ENCODE measurements at places on chromosomes 13 and 19. TPM values are rescaled to one million over a fixed set of nuclear protein-coding genes. Genes with fewer than 3 reads are reported as not detected.

DNA sequence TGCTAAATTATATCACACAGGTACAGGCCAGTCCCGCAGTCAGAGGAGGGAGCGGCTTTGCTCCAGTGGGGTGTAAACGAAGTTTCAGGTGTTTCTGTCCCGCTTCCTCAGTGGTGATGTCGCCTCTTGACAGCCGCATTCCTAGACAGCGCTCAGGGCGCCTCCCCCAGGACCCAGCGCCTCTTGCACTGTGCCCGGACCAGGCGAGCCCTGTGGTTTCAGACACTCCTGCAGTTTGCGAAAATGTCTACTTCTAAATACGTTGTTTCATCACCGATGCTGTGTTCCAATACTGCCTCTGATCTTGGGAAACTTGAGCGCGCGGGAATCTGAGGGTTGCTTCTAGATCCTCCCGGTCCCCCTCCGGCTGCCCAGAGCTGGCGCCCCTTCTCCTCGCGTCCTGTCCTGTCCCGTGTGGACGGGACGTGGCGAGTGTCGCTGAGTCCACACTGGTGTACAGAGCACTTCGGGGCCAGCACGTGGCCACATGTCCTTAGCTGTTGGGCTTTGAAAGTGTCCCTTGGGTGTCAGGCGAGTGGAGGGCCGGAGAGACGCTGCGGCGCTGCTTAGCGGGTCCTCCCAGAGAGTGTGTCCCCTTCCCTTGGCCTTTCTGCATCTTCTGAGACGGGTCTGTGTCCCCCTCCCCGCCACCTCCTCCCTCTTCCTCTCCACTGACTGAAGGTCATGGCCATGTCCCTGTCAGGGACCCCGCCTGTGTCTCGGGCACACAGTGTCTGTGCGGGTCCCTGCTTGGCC lies 14.6 kb upstream of the RPS15 start:
- no peak overlapping the region for H3K4me3 ChIP-seq
- H3K4me1 ChIP-seq, result peaks cover 8% of the 10 kb centered on the region
- no peak for DNase-seq
- H3K36me3 ChIP-seq, result peaks cover 96% of the 10 kb centered on the region
- no peak overlapping the region for H3K27ac ChIP-seq

GRCh38 chr19:46976845-46977320 lies 42.8 kb upstream of the NPAS1 start:
- no peaks in the 10 kb centered on the region for H3K27me3 ChIP-seq
- H3K36me3 ChIP-seq, result peaks cover 7% of the 10 kb centered on the region
- DNase-seq, result no peak
- no peak overlapping the region for H3K4me3 ChIP-seq

DNA sequence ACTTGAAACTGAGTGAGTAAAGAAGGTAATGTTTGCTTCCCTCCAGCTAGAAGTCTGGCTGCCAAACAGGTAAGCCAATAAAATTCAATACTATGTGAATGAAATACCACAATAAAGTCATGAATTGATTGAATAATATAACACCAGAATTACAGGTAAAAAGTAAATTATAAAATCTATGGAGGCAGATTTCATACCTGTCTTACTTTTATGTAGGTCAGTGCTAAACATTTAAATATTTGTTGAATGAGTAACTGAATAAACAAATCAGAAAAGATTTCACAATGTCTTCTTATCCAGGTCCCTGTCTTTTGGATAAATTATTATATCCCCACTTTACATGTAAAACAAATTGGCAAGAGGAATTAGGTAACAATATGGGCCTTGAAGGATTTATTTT lies 62.7 kb downstream of the MICU2 start:
- no peak overlapping the region for H3K27ac ChIP-seq
- peaks cover 11% of the 10 kb centered on the region for H3K36me3 ChIP-seq
- H3K27me3 ChIP-seq, result no peaks in the 10 kb centered on the region
- no peak for DNase-seq

DNA sequence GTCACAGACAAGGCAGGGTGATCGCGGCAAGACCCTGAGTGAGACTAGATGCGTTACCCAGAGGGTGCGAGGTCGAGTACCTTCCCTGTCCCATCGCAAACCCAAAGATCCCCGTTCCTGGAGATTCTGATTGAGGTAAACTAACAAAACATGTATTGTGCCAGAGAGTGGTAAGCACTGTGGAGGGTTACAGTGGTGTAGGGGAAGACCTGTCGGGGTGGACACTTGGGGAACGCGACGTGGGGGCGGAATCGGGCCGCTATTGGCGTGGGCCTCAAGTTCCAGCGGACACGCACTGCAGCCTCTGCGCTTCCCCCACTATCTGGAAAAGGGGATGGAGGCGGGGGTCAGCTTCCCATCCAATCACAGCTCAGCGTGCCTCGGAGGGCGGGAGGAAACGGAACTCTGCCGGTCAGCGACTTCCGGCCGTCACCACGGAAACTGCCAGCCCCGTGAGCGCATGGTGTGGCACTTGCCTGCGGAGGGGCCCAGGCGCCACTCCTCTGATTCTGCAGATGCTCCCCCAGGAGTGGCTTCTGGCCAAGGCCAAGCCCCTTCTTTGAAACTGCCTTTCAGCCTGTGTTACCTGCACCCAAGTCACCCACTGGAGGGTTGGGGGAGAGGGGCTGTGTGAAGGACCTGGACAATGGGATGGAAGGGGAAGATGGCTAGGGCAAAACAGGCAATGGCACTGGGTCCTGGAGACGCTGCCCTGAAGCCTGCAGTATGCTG lies 1.0 kb upstream of the UBE2M start:
- peak overlapping the region; percentile 100 for H3K27ac ChIP-seq
- H3K4me3 ChIP-seq, result peak overlapping the region; percentile 97
- peaks cover 4% of the 10 kb centered on the region for H3K27me3 ChIP-seq

DNA sequence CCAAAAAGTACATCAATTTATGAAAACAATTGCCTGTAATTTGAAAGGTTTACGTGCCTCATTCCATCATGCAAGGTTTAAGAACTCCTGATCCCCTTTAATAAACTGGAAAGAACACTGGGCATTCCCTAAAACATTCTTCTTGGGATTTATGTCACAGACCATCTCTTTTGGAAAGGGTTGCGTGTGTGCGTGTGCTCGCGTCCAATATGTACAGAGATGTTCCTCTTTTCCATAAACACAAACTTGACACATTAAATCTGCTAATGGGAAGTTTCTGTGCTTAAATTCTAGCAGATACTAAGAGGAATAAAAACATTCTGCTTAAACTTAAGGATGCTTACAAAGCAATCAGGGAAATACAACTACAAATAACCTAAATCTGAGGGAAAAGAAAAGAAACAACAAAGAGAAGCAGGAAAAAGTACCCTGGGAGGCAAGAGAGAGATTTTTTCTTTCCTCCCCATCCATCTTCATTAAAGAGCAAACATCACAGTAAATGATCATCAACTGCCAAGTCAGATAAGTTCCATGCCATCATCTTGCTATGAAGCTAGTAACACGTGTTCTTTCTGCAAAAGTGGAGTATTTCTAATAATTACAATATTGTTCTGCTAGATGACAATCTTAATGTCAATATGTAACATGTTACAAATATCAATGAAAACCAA lies 83.7 kb downstream of the STK24 start:
- H3K4me3 ChIP-seq, result no peak overlapping the region
- no peaks in the 10 kb centered on the region for H3K27me3 ChIP-seq
- H3K27ac ChIP-seq, result no peak overlapping the region
- DNase-seq, result no peak
- H3K36me3 ChIP-seq, result no peaks in the 10 kb centered on the region
- H3K4me1 ChIP-seq, result peaks cover 36% of the 10 kb centered on the region

DNA sequence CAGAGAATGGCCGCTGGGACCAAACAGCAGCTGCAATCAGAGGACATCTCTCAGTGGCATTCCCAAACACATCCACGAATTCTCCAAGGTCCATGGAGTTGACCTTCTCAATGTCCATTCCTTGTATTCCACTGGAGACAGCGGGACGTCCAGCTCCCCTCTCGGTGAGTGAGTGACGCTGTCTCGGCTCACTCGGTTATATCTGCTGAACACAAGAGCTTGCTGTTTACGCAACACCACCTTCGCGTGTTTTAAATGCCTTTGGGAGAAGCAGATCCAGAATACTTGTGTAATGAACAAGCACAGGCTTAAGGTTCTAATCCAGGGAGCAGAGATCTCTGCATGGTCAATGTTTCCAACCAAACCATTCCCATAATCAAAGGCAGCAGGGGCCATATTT lies at the start of gene URAD:
TSS of gene URAD (minus strand) at position 174 of the 400 bp plus-strand sequence. CDS start at position 118, 56 bp downstream.
- H3K4me1 ChIP-seq, result no peaks in the 10 kb centered on the region
- peaks cover 19% of the 10 kb centered on the region for H3K27me3 ChIP-seq
- no peak for DNase-seq
- H3K4me3 ChIP-seq, result no peak within 1 kb of the TSS
- H3K36me3 ChIP-seq, result no peaks in the 10 kb centered on the region

DNA sequence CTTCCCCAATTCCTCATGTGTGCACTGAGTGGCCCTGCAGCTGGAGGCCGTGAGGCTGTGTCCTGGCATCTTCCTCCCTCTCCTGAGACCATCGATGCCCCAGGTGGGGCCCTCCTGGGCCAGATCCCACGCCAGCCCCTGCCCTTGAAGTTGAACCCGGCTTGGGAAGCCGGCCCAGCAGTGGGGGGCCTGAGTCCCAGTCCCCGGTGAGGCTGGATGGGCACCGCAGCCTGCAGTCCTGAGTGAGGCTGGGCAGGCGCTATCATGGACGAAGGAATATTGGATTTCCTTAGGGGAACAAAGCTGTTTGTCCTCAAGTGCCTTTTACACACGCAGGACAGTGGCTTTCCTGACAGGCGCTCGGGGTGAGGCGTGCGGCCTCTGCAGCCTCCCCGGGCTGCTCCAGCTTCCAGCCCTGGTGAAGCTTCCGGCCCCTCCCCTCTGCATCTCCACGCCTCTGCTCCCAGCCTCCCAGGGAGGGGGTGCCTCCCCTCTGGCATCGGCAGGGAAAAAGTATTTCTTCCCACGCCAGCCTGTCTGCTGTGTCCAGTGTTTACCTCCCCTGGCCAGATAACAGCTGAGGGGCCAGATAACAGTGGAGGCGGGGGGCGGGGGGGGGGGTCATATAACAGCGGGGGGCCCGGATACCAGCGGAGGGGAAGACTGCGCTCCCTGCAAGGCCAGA lies 159.5 kb downstream of the KDM4B start:
- H3K4me1 ChIP-seq, result peaks cover 57% of the 10 kb centered on the region
- no peak for DNase-seq
- peak overlapping the region; percentile 35 for H3K27ac ChIP-seq
- no peak overlapping the region for H3K4me3 ChIP-seq
- H3K36me3 ChIP-seq, result peaks cover 89% of the 10 kb centered on the region

DNA sequence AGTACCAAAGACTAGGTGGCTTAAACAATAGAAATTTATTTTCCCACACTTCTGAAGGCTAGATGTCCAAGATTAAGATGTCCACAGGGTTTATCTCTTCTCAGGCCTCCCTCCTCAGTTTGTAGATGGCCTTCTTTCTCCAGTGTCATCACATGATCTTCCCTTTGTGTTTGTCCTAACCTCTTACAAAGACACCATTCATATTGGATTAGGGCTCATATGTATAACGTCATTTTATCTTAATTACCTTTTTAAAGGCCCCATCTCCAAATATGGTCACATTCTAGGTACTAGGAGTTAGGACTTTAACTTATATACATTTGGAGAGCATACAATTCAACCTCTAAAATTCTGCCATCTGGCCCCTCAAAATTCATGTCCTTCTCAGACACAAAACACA lies 34.3 kb downstream of the N4BP2L2 start:
- H3K27me3 ChIP-seq, result no peaks in the 10 kb centered on the region
- no peaks in the 10 kb centered on the region for H3K4me1 ChIP-seq
- H3K4me3 ChIP-seq, result no peak overlapping the region
- H3K36me3 ChIP-seq, result peaks cover 4% of the 10 kb centered on the region

GRCh38 chr13:36124236-36124822 lies 6.9 kb downstream of the DCLK1 start:
- peaks cover 15% of the 10 kb centered on the region for H3K4me1 ChIP-seq
- peaks cover 6% of the 10 kb centered on the region for H3K36me3 ChIP-seq
- peak overlapping the region; percentile 53 for H3K27ac ChIP-seq
- H3K4me3 ChIP-seq, result no peak overlapping the region
- DNase-seq, result peak; percentile 39

DNA sequence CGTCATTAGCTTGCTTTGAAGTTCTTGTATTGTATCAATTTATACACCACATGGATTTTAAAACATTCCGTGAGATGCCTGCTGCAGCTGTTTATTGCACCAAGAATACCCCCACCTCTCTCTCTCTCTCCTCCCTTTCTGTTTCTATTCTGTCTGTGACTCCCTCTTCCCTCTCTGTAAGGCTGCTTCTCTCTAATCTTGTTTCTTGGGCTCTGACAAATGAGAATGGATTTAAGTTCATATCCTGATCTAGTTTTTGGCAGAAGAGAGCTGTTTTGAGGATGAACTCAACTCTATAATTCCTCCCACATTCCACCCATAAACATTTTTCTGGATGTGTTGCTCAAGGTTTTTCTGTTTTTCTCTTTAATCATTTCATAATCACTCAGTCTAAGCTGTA lies 144.3 kb upstream of the FRY start:
- peaks cover 5% of the 10 kb centered on the region for H3K4me1 ChIP-seq
- no peak for DNase-seq
- no peak overlapping the region for H3K27ac ChIP-seq
- H3K4me3 ChIP-seq, result no peak overlapping the region
- H3K36me3 ChIP-seq, result no peaks in the 10 kb centered on the region

DNA sequence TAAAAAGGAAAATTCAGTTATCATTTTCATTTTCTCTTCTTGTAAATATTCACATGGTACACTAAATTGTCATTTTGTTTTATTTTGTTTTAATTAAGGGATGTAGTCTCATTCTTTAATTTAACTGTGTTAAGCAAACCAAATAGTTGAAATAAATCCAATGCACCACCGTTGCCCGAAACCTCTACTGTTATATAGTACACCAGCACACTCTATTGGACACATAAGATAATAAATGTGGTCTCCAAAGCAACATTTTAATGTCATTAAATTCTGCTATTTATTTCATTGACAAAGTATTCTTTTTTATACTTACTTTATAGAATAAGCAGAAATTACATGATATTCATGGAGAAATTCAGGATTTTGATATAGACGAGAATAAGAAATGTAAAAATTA lies 156.4 kb upstream of the FREM2 start:
- H3K36me3 ChIP-seq, result no peaks in the 10 kb centered on the region
- DNase-seq, result no peak
- H3K27me3 ChIP-seq, result no peaks in the 10 kb centered on the region

DNA sequence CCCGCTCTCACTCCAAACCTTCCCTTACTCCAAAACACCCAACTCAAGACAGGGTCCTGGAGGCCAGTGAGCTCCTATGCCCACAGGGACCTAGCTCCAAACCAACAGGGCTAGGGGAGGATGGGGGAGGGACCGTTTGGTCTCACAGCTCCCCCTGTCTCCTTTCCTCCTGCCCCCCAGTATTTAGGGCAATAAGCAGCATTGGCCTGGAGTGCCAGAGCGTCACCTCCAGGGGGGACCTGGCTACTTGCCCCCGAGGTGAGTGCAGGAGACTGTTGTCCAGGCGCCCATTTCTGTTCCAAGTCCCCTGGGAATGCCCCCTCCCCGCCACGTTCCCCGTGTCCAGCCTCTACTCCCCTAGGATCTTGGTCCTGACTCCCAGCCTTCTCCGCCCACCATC lies 792 bp downstream of the RETN start:
- peaks cover 13% of the 10 kb centered on the region for H3K4me1 ChIP-seq
- H3K36me3 ChIP-seq, result no peaks in the 10 kb centered on the region
- no peak overlapping the region for H3K4me3 ChIP-seq
- no peak for DNase-seq
- no peaks in the 10 kb centered on the region for H3K27me3 ChIP-seq

- H3K27ac ChIP-seq, result no peak overlapping the region
- no peaks in the 10 kb centered on the region for H3K36me3 ChIP-seq
- no peaks in the 10 kb centered on the region for H3K27me3 ChIP-seq
- DNase-seq, result peak; percentile 24
- peaks cover 22% of the 10 kb centered on the region for H3K4me1 ChIP-seq
- no peak overlapping the region for H3K4me3 ChIP-seq
Observed at GRCh38 chr19:30564551-30565011, 192.4 kb downstream of the ZNF536 start.

ELANE gene
- 23.5 TPM for total RNA-seq

FFAR1 gene
- not detected for total RNA-seq

SMIM44 gene
- total RNA-seq, result not detected

NCAN gene
- total RNA-seq, result 184 TPM

MISP3 gene
- total RNA-seq, result 5.2 TPM

Data from spinal cord (tissue), 10 donors.